ENCODE measurements at places on chromosomes 4 and X.

- DNase-seq = no peak
Measured at GRCh38 chr4:6390356-6390755, 82.1 kb downstream of the PPP2R2C start.

- DNase-seq = no peak
Measured at GRCh38 chr4:173398220-173398619, 696 bp downstream of the SCRG1 start.

DNA sequence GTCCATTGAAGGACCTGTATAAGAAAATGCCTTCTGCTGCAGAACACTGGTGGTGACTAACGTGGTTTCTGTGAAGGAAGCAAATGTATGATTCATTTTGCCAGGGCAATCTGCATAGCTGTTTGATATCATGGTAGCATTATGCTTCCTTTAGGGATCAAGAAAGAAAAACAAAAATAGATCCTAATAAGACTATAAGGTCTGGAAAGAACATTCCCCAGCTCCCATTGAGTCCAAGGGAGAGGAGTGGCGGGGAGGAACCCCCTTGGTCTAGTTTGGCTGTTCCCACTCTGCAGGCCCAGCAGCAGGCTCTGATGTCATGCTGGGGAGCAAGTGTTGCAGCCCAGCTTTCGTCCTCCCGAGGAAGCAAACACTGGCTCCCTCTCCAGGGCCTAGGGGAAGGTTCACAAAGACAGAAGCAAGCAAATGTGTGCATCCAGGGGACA is 154.5 kb upstream of the GALNT7 start:
- peak; percentile 53 for DNase-seq

DNA sequence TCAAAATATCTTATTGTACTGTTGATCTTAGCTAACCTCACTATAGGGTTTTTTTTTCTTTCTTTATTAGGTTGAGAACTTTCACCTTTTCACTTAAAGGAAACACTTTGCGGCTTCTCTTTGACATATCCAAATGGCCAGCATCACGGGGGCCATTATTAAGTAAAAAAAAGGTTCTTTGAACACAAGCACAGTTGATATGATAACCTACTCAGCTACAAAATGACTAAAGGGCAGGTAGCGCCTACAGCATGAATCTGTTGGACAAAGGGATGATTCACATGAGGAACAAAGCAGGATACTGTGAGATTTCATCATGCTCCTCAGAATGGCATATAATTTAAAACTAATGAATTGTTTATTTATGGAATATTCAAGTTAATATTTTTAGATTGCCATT is 119.6 kb downstream of the CCSER1 start:
- no peak for DNase-seq

DNA sequence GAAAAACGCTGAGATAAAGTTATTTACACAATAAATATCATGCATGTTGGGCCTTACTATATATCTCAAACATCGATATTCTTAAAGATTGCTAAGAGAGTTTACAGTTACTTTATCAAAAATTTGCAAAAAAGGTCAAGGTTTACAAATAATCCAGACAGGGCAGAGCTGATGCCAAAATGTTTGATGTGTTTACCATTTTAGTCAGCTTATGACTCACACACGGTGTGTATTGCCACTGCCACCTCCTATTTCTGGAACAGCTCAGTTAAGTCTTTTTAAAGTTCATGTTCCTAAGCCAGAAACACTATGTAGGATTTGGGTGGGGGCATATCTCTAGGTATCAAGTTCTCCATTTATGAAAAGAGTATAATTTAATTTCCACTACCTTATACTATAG is 580.6 kb downstream of the INPP4B start:
- no peak for DNase-seq

- peak; percentile 1 for DNase-seq
Measured at GRCh38 chrX:136497556-136498052, at the start of gene HTATSF1. Gene HTATSF1, plus strand, starts transcription at chrX:136497592. Its CDS starts 93 bp downstream, at chrX:136497685.

DNA sequence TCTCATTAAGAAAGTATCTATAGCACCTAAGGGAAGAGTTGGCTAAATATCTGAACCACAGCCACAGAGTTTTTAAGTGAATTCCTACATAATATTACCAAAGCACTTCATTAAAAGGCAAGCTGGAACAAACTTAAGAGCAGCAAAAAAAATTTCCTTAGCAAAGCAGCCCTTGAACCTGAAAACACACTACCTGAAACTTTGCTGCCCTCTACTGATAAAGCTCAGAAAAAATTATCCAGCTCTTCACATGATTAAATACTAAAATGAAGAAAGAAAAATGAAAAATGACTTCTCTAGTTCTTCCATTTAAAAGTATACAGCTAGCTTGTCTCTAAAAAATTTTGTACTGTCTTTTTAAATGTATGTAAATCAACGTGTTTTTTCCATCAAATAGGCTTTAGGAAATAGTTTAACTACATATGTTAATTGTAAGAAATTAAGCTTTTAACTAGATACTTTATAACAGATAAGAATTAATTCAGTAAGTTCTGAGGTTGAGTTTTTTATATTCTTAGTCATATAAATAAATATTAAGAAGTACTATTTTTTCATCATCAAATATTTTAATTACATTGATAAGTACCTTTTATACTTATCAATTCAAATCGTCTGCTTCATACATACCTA is 156.1 kb downstream of the STPG2 start:
- peak; percentile 50 for DNase-seq

- DNase-seq = peak; percentile 35
Measured at GRCh38 chr4:105709081-105709450, 482 bp downstream of the GSTCD start.

- DNase-seq = no peak
Measured at GRCh38 chrX:4825550-4825949, 1112.1 kb upstream of the PRKX start.

GRCh38 chr4:80610845-80611677 is 275.5 kb downstream of the CFAP299 start:
- DNase-seq = no peak

DNA sequence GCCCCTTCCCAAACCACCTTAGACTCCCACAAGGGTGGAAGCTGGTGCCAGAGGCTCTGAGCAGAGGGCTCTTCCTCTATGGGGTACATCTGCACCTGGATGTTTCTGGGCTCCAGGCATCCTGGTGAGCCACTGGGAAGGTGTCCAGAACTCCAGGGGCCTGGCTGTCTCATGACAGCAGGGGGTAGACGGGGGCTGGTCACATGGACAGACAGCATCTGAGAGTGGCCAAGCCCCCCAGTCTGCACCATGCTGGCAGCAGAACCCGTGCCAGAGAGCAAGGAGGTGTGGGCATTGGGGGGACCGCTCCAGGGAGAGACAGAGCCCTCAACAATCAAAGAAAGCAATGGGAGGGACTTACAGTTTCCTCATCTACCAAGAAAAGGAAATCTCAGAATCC is 39.5 kb downstream of the ZFYVE28 start:
- no peak for DNase-seq

DNA sequence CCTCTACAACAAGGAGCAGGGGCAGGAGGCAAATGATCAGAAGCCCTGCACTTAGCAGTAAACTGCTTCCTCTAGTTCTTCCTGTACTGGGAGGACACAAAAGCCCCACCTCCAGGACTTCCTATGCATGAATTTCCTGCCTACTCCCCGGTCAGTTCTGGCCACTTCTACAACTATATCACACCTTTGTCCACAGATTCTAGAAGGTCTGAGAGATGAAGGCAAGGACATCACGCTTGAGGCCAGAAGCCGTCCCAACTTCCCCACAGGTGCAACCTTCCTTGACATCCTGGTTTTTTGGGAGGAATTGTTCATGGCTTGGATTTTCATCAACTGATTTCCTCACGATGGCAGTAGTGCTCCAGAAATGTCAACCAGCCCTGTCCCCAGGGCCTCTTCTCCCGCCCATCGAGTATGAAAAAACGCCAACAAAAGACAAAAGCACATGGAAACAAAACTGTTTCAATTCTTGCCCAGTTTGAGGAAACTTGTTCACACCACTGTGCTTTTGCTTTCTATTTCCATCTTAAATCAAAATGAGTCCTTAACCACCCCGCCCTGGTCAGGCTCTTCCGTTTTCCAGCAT is 206.5 kb upstream of the STK26 start:
- peak; percentile 44 for DNase-seq

- DNase-seq = no peak
Measured at GRCh38 chr4:125229596-125230058, 85.1 kb upstream of the FAT4 start.

GRCh38 chr4:52904421-52904820 is 42.3 kb downstream of the RASL11B start:
- no peak for DNase-seq
